Activated CD4-positive, alpha-beta T cell treated with anti-CD3 and anti-CD28 coated beads for 4 hours (primary cell): ENCODE measurements at places on chromosomes 7 and 10.

DNA sequence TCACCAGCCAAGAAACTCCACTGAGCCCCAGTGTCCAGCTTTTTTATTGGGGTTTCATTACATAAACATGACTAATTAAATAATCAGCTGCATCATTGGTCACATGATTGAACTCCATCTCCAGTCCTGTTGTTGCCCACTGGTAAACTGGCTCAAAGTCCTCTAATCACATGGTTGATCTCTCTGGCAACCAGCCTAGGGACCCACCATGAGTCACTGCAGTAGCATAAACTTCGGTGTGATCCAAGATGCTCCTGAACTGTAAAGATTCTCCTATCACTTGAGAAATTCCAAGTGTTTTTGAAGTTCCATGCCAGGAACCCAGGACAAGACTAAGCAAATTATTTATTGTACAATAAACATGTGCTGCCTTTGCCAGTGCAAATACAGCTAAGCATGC lies 130.4 kb upstream of the AUTS2 start:
- DNase-seq: no peak

DNA sequence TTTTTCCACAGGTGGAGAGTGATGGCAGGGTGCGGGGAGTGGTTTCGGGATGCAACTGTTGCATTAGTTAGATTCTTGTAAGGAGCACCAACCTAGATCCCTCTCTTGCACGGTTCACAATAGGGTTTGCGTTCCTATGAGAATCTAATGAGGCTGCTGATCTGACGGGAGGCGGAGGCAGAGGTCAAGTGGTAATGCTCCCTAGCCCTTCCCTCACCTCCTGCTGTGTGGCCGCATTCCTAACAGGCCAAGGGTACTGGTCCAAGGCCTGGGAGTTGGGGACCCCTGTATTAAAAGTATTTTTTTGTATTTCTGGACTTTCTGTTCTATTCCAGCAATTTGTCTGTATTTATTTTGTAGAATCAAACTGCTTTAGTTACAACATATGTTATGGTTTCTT lies 7.2 kb downstream of the CBLL1 start:
- no peak for DNase-seq

DNA sequence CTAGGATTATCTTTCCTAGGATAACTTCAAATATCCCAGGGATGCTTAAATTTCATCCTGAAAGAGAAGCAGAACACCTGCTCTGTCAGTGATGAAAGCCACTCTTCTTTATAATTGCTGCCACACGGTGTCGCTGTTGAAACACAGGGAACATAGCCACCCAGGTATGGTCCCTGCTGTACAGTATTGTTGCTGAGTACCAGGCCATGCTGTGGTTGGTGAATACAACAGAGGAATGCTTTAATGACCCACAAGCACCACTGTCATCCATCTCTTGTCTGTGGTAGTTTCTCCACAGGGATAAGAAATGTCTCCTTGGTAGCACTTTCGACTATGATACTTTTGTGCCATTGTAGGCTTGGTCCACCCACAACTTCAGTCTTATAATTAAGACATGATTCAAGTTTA lies 70.6 kb upstream of the STARD3NL start:
- DNase-seq: peak; percentile 48

DNA sequence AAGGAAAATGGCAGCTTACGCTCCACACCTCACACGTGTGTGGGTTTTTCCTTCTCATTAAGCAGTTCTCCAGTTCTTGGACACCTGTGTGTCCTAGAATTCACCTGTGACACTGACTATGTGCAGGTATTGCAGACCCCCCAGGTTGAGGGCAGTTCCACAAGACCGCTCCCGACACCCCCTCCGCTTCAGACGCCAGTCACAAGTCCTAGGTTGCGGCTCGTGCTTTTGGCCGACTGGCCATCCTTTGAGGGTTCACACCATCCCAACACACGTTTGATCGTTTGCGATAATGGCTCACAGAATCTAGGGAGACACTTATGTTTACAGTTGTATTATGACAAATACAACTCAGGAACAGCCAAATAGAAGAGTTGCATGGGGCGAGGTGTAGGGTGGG lies 44.5 kb downstream of the CAMK1D start:
- DNase-seq: no peak

GRCh38 chr10:101710059-101710695 lies 15.2 kb upstream of the FBXW4 start:
- DNase-seq: no peak

DNA sequence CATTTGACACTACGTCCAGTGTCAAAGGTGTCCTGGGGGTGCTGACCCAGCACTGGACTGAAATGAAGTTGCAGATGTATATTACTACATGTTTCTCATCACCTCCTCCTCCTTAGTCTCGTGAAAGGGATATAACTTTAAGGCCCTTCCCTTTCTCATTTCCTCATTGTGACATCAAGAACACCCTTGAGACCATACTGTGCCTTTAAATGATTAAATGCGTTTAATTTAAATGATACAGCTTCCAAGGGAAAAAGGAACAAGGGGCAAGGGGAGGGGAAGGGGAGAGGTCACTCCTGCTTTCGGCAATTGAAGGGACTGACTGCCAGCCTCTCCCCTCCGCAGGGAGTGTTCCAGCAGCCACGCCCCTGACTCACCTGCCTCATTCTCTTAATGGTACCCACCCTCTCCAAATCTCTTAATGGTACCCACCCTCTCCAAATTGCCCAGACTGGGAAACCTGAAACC lies 80.5 kb upstream of the KMT2E start:
- DNase-seq: no peak

GRCh38 chr10:48574322-48574796 lies 30.5 kb downstream of the ARHGAP22 start:
- DNase-seq: no peak

- no peak for DNase-seq
These were observed 23.4 kb upstream of the MICU1 start for GRCh38 chr10:72649291-72649690.

GRCh38 chr10:46524472-46525176 lies 31.8 kb downstream of the GPRIN2 start:
- DNase-seq: no peak

DNA sequence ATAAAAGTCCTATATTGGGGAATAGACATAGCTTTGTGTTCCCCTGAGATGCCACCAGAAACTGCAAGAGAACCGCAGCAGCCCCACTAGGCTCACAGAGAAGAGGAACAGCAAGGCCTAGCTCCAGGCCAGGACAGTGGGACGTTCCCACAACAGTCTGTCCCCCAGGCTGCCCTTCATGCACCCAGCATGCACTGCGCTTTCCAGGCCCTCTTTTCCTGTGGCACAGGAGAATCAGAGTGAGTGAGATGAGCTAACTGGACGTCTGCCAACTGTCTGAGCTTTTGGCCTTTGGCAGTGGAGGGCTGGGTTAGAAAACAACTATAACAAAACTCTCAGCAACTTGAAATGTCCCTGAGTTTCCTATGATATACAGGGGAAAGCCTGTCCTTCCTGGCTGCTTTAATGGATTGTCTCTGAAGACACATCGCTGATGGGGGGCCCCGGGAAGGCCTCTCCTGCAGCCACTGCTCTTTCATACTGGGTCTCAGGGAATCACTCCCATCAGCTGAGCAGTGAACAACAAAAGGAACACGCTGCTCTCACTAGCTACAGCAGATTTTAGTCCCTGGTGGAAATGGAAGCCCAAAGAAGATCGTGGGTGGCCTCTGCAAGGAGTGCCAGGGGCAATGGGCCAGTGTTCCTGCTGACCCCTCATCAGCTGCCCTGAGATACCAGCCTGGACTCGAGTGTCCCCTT lies 53.5 kb downstream of the PODXL start:
- no peak for DNase-seq

GRCh38 chr10:120069700-120070099 lies 177.2 kb downstream of the SEC23IP start:
- no peak for DNase-seq

DNA sequence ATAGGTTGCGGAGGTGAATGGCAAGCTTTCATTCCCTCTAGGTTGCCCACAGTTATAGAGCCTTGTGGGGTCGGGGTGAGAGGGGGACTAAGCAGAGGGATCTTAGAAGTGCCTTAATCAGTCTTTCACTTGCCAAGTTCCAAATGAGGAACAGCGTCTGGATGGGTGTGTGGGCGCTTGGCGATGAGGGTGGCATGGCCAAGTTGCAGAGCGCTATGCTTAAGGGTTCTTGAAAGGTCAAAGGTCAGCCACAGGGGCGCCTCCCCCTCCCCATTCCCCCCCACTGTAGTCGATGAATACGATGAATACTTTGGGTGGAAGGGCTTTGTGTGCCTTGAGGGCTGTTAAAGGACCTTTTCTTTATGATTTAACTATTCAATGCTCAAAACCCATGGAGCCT lies 185.0 kb downstream of the TCF7L2 start:
- no peak for DNase-seq

DNA sequence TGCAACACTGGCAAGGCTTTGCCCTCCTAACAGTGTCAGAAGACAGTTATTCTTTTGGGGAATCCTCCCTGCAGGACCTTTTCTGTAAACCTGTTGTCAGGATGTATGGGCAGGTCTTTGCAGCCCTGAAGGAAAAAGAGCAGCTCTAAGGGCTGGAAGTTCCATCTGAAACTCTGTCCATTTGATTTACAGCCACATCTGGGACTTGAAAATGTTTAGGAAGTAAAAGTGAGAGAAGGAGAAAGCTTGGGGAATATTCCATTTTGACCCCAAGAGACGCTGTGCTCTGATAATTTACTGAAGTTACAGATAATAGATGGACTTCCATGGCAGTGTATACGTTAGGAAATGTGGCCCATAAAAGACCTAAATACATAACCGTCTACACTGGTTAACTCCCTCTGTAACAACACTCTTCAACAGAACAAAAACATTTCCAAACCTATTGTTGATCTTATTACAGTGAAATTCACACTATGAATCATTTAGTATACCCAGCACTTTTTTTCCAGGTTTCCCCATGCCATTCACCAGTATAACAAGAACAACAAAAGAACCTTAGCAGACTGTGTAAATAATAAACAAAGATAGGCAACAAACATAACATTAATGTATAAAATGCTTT lies 89.1 kb downstream of the KIAA1549 start:
- DNase-seq: no peak

DNA sequence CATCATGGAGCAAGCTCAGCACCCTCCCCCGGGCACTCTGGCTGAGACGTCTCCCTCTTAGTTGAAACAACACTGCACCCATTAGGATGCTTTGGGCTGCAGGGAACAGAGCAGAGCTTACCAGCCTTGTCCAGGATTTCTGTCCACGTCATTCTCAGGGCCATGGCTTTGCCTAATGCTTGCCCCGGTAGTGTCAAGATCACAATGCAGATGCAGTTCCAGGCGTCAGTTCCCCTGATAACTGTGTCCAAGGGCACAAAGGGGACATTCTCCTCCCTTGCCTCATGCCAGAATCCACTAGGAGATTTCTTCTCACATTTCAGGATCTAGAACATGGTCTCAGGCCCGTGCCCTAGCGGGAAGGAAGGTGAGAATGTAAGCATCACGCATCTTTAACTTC lies 17.2 kb upstream of the GRB10 start:
- DNase-seq: no peak

DNA sequence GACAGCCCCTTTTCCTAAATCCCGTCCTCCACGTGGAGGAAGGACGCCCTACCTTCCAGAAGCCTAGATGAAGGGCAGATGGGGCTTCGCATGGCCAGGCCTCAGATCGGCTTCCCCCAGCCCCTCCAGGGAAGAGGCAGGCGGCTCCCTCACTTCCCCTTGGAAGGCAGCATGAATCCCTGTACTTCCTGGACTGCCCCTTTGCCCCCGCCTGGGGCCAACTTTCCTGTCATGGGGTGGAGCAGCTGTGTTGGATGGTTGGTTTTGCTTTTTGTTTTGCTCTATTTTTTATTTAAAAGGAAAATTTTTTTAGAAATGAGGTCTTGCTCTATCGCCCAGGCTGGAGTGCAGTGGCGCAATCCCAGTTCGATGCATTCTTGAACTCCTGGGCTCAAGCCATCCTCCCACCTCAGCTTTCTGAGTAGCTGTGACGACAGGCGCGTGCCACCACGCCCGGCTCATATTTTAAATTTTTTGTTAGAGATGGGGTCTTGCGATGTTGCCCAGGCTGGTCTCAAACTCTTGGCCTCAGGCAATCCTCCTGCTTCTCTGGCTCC lies 27.2 kb downstream of the GTF2IRD1 start:
- no peak for DNase-seq

- DNase-seq: no peak
These were observed 239.6 kb upstream of the SLC26A5 start for GRCh38 chr7:103685646-103686045.

- DNase-seq: no peak
These were observed 21.1 kb downstream of the ZNF775 start for GRCh38 chr7:150400008-150400787.
